ENCODE measurements at places on chromosomes 5 and 9.

- DNase-seq: no peak
Observed at GRCh38 chr9:86186696-86187095, 72.8 kb downstream of the C9orf153 start.

- peak; percentile 57 for DNase-seq
Observed at GRCh38 chr5:136212252-136212721, 19.3 kb upstream of the SMIM32 start.

GRCh38 chr9:105188746-105189145 lies 55.7 kb upstream of the SLC44A1 start:
- DNase-seq: no peak

DNA sequence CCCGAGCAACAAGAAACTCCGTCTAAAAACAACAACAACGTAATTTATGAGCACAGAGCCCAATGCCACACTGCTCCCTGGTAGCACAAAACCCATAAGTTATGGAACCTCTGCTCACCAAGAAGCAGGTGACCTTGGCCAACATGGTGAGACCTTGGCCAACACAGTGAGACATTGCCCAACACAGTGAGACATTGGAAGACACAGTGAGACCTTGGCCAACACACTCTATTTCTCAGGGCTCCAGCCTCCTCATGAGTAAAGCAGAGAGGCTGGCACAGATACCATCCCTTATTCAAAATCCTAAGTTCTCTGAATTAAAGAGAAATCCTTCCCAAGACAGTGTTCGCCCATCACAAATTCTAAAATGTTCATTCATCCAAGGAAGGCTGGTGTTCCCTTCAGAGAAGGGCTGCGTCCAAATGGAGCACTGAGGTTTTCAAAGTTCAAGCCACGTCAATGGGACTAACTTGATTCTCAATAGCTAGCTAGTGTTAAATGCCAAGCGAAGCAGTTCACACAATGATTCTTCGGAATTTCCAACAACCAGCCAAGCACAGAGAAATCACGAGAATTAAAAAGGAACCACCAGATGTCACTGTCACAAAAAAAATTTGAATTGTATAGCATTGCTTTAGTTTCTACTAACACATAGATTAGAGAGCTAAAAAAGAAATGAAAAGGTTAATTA lies 29.5 kb downstream of the TTC39B start:
- no peak for DNase-seq

- DNase-seq: no peak
Observed at GRCh38 chr9:6644346-6645104, 1.0 kb downstream of the GLDC start.

DNA sequence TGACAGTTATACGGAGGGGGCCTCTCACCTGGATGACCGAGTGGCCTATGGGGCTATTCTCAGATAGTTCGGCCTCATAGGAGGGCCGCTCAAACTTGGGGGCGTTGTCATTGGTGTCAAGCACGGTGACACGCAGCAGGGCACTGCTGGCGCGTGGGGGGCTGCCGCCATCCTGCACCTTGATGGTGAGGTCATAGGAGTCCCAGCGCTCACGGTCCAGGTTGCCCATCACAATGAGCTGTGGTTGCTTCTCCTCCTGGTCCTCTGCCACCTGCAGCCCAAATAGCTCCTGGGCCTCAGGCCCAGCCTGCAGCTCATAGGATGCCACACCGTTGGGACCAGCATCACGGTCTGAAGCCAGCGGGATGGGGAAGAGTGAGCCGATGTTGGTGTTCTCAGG lies 9.7 kb downstream of the PCDH1 start:
- DNase-seq: no peak

DNA sequence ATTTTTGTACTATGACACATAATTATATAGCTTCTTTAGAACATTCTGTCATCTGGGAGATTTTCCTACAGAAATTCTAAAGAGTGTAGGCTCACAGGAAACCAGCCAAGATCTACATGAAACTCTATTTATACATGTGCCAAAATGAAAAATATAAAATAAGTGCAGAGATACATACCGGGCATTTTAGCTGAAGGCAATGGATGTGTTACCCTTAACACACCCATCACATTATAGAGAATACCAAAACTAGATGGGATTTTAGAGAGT lies 125.9 kb downstream of the TRIM32 start:
- DNase-seq: no peak

GRCh38 chr9:86731511-86732063 lies 215.7 kb downstream of the GAS1 start:
- no peak for DNase-seq

DNA sequence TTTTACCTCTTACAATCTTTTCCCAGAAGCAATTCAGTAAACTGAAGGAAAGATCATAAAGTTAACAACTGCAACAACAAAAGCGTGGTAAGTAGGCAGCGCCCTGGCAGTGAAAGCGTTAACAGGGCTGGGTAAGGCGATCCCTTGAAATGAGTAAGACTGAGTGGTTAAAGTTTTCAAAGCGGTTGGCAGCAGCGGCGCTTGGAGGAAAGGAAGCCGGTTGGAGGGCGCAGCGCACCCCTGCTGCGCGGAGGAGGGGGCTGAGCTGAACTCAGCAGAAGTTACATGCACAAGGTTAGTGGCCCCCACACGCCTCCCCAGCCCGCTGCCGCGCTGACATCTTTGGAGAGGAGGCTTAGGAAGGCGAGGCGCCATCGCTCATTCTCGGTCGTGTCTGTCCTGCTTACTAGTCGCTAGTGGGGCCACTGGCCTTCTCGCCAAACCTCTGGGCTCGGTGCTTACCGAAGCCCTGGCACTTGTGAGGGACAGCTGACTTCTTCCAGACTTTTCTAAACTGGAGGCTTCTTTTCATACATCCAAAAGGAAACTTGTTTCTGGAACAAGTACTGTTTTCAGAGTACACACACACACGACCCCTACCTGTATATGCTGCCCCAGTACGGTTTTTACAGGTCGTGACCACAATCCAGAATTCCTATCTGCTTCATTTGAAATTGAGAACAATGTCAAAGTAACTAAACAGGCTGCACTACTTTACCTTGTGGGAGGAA lies at the start of gene SH3RF2:
Gene SH3RF2, plus strand, starts transcription at position 178 of the 731 bp plus-strand sequence. CDS start 1,351 bp downstream, outside the sequence.
- DNase-seq: no peak

DNA sequence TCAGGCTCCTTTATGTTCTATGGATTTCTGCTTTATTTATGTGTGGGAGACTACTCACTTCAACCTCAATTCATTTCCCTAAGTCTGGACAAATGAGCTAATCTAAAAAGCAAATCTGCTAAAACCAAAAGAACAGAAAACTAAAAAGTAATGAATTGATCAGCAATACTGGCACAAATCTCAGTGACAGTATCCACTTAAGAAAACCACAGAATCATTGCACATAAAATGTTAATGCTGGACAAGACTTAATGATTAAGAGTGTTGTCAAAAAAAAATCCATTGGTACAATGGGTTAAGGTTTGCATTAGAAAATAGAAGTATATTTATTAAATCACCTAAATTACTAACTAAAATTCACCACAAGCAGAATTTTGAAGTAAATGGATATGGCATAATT lies 147.6 kb downstream of the EDIL3 start:
- DNase-seq: no peak

DNA sequence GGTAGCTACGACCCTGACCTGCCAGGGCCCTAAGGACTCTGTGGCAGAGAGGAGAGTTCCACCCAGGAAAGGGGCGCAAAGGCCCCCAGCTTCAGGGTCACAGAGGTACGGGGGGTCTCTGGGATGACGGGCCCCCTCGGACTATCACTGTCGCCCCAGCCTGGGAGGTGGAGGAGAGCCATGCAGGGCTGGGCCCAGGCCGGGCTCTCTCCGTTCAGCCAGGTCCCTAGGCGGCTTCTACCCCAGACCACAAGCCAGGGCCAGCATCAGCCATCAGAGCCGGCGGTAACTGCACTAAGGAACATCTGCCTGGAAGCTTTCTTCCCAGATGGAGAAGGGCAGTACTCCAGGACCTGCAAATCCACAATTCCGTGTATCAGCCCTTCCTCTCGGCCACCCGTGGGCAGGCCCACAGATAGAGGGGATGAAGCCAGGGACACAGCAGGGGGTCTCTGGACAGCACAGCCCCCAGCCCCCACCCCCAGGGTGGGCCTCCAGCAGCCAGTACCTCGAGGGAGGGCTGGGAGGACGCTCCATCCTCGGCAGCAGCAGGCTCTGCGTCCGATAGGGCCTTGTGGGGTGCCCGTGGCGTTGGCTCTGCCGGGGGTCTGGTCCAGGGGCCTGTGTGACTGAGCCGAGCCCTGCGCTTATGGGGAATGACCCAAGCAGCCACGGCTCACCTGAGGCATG lies 38.4 kb downstream of the NACC2 start:
- DNase-seq: no peak

DNA sequence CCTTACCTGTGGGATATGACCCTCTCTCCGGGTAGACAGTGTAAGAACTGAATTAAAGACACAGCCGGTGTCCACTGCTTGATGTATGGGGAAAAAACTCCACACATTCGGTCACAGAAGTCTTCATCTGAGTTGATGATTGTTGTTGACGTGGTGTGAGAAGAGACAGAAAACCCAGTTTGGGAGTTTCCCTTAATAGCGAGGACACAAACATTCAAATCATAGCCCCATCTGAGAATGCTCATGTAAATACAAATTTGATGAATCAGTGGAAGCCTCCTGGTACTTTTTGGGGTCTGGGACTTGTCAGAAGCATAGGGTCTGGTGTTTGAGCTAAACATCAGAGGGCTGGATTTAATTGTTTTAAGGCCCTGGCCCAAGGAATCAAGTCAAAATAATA lies 11.0 kb downstream of the HAVCR1 start:
- DNase-seq: no peak

- no peak for DNase-seq
Observed at GRCh38 chr5:150575745-150576448, 64.6 kb upstream of the SYNPO start.

- no peak for DNase-seq
Observed at GRCh38 chr5:41145306-41145705, 68.0 kb downstream of the C6 start.

DNA sequence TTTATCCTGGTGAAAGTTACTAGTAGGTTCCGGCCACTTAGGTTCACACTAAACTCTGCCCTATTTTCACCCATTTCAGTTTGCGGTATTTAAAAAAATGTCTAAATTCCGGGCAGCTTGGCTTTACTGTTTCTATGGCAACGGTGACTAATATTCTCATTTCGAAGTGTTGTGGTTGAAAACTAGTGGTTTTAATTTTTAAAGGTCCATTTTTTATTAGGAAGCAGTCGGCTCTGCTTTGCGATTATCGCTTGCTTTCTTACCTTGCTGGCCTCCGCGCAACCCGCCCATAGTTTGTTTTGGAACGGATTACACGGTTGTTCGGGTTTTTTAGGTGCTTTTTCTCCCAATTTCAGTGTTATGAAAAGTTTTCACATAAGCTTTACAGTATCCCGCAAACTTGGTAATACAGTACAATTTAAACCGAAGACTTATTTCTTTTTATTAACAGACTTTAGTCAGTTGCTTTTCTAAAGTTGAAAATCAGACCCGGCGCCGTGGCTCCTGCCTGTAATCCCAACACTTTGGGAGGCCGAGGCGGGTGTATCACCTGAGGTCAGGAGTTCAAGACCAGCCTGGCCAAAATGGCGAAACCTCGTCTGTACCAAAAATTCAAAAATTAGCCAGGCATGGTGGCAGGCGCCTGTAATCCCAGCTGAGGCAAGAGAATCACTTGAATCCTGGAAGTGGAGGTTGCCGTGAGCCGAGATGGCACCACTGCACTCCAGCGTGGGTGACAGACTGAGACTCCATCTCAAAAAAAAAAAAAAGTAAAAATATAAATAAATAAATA lies 1.6 kb downstream of the KDM4C start:
- DNase-seq: no peak

DNA sequence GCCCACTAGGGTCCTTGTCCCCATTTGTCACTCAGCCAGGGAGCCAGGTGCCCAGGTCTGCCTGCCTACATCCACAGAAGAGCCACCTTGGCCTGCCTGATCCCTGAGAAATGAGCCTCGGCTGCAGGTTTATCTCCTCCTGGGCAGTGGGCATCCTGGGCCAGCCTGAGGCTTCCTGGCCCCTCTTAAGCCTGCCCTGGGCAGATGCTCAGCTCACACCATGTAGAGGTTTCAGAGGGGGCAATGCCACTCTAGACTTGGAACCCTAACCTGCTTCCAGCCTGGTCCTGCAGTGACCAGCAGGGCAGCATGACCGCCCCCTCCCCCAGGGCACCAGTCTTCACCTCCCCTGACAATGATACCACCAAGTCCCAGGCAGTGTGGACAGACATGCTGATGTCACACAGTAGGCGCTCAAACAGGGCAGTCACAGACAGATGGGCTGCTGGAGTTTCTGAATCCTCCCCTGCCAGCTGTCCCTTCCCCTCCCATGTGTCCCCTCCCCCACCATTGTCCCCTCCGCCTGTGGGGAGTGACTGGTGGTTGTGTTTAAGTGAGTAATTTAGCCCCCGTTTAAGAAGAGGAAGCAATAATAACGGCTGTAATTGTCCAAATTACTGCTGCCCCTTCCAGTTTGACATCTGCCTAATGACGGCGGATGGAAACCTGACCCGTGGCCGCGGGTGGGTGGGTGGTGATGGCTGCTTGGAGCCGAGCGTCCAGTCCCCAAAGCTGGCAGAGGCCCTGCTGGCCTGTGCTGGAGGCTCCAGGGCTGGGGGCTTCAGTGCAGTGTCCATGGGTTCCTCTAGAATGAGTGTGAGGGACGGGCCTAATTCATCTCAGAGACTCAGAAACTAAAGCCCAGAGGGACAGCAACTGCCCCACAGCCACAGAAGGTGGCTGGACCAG lies 147.7 kb downstream of the BARX1 start:
- DNase-seq: no peak

DNA sequence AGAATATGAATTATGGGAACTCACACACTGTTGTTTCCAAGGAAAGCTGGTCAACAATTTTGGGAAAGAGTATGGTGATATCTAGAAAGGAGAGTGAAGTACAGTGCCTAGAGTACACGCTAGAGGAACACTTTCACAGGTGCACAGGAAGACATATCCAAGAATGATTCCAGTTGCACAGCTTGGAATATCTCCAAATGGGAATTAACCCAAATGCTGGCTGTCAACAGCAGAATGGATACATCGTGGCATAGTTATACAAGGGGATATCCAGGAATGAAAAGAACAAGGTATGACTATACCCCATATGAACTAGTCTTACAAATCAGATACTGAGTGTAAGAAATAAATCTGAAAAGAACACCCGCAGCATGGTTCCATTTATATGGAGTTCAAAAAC lies 231.3 kb downstream of the FSTL4 start:
- no peak for DNase-seq

- DNase-seq: no peak
Observed at GRCh38 chr9:131050831-131051230, 41.9 kb downstream of the LAMC3 start.

GRCh38 chr5:65880496-65881072 lies 45.8 kb upstream of the ERBIN start:
- no peak for DNase-seq

DNA sequence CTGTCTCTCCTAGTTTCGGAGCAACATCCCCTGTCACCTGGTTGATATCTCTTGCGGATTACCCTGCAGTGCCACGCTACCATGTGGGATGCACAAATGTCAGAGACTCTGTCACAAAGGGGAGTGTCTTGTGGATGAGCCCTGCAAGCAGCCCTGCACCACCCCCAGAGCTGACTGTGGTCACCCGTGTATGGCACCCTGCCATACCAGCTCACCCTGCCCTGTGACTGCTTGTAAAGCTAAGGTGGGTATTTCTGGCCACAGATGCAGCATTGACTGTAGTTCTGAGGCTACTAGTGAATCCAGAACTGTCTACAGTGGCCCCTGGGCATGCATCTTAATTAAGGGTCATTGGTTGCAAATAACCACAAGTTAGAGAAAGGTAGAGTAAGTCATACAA lies 50.8 kb downstream of the AQP7 start:
- no peak for DNase-seq

GRCh38 chr5:59569158-59569557 lies 324.4 kb downstream of the PDE4D start:
- DNase-seq: no peak

- DNase-seq: no peak
Observed at GRCh38 chr9:22682536-22682935, 235.9 kb downstream of the DMRTA1 start.

Data from Panc1 (cell line).